ENCODE measurements at places on chromosomes 16 and 17.
A peak's percentile ranks its signal among the peaks of the same experiment; 100 is the strongest.

DNA sequence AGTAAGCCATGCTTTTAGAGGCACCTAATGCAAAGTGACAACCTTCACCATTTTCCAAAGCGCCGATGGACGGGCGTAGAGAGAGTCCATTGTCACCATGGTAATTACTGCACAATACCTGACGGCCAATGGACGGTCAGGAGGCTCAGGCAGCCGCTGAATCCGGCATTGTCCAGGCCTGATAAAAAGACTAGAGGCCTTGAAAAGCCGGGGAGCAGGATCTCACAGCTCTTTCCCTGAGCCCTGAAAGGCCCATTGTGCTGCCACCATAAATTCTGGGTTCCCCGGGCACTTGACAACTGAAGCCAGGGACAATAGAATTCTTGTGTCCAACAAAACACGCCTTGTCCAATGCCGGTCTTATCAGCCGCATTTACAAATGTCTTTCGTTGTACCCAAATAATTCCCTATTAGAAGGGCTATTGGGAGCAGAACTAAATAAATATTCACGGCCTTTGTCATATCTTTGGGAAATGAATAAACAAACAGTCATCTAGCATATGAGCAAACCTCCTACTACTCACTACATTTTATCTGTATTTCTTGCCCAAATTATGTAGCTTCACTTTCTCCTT is 62.4 kb downstream of the CDH11 start:
- DNase-seq = no peak

GRCh38 chr17:66713533-66714042 is 121.3 kb upstream of the CACNG5 start:
- DNase-seq = no peak

DNA sequence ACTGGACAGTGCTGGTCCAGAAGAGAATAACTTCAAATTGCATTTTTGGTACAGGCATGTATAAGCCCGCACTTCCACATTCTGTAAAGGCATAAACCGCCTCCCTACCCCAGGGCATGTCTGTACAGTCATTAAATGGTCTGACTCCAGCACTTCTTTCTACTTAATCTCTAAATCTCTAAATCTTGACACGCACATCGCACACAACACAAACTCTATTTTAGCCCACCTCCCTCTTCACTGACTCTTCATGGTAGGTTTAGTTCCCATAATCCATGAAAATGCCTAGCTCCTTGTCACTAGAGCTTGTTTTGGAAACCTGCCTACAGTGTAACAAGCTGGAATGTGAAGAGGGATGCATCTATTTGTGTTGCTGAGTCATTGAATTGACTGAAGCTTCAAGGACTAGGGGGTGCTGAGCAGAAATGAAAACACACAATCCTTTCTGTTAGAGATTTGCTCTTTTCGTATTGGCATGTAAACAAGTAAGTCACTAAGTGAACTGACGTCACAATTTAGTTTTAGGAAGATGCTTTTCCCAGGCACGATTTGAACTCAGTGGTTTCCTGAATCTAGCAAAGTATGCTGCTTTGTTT is 1.6 kb upstream of the DUSP14 start:
- DNase-seq = no peak

GRCh38 chr16:3645504-3646347 is 8.8 kb upstream of the DNASE1 start:
- peak; percentile 68 for DNase-seq

GRCh38 chr17:78343543-78344201 is 16.2 kb downstream of the SOCS3 start:
- DNase-seq = no peak

GRCh38 chr16:27471661-27472060 is 69.7 kb downstream of the IL21R start:
- no peak for DNase-seq

All from NT2/D1 (cell line).